ENCODE measurements at places on chromosomes 13 and 19. TPM values are rescaled to one million over a fixed set of nuclear protein-coding genes. Genes with fewer than 3 reads are reported as not detected.

Gene TSHZ3
- total RNA-seq: 7.7 TPM

- peaks cover 17% of the 10 kb centered on the region for H3K4me1 ChIP-seq
- H3K27me3 ChIP-seq: no peaks in the 10 kb centered on the region
- H3K27ac ChIP-seq: no peak overlapping the region
- H3K36me3 ChIP-seq: no peaks in the 10 kb centered on the region
- no peak for DNase-seq
These were observed 2.3 kb upstream of the ADAMTS10 start for GRCh38 chr19:8612807-8613171.

DNA sequence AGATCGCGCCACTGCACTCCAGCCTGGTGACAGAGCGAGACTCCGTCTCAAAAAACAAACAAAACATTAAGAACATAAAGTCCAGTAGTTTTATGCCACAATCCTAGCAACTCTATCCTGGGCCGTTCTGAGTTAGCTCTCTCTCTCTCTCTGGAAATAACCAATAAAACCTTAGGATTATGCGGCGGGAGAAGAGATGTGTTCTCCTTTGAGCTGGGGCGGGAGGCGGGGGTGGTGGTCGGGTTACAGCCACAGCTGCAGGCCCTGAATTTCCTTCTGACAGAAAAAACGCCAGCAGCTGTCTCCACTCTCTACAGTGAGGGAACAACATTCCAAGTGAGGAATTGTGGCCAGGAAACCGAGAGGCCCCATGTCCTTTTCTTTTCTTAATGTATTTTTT is 9.1 kb upstream of the PNMA8A start:
- H3K4me3 ChIP-seq: no peak overlapping the region
- no peaks in the 10 kb centered on the region for H3K27me3 ChIP-seq
- no peaks in the 10 kb centered on the region for H3K4me1 ChIP-seq
- DNase-seq: no peak

DNA sequence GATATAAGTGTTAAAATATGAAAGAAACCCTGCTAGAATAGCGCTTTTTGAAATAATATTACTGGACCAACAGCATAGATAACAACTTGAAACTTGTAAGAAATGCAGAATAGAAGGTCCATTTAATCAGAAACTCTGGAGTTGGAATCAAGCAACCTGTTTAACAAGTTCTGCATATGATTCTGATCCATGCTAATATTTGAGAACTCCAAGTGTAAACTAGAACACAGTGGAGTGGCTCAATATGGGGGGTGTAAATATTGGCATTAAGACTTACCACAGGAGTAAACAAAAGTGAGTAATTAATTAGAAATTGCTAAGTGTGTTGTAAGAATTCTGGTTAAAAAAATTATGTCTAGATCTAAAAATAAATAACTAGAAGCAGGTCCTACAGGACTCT is 151.2 kb downstream of the SLITRK1 start:
- H3K4me1 ChIP-seq: no peaks in the 10 kb centered on the region
- no peak for DNase-seq
- H3K4me3 ChIP-seq: no peak overlapping the region
- H3K36me3 ChIP-seq: no peaks in the 10 kb centered on the region
- no peak overlapping the region for H3K27ac ChIP-seq

All from adrenal gland (tissue), 19 donors.